ENCODE measurements at places on chromosomes 6 and 20. TPM values are rescaled to one million over a fixed set of nuclear protein-coding genes. Genes with fewer than 3 reads are reported as not detected.

Gene MUC21
- not detected for total RNA-seq

Gene FAM162B
- total RNA-seq, result 3.5 TPM

Gene TRIM15
- total RNA-seq, result not detected

Gene ADGB
- not detected for total RNA-seq

Gene BTNL2
- not detected for total RNA-seq

Gene RIPOR3
- total RNA-seq, result 6.5 TPM

DNA sequence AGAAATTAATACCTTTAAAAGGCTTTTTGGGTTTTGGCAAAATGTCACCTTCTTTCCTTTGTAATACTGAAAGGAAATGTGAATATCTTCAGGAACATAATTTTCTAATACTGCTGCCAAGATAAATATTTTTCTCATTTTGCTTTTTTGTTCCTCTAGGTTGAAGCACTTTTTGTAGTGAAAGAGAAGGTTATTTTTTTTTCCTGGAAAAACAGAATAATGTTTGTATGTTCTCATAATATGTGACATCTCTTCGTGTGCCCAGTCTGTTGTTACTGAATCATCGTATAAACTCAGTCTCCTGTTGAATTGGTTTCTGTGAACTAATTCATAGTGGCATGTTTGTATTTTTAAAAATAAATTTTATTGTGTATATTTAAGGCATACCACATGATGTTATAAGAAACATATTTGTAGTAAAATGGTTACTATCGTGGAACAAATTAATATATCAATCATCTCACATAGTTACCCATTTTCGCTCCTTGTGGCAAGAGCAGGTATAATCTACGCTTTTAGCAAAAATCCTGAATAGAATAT, 74.4 kb downstream of the SH3BGRL2 start:
- no peak for DNase-seq

DNA sequence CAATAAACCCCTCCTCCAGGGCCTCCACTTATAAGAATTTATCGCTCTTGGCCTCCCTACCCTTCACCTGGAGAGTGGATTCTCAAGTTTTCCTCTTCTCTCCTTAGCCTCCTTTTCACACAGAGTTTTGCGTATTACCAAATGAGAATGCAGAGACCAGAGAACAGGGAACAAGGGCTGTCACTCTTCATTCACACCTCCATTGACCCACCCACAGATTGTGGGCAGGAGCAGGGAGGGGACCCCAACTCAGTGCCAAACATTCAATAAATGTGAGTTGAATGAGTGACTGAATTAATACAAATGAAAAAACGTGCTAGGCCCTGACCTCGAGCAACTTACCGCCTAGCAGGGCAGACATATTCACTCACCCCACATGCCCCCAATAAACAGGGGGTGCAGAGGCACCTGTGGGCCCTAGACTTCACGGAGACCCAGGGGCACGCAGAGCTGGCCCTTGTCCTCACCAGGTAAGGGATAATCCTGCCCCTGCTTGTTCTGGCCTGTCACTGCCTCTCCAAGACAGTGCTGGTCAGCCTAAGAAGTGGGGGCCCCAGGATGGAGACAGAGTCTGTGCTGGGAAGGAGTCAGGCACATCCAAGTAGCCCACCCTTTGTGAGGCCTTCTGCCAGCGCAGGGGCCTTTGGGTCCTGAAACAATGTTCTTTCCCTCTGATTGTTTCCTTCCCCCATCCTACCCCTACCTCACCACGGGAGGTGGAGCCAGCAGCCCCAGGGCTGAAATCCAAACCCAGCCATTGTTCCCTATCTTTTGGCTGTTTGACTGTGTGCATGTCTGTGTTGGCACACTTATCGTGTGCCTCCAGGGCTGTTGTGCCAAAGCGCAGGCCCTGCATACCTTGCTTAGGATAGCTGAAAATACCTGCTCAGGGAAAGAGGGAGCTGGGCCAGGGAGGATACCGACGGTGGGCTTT, 8.4 kb upstream of the TJAP1 start:
- DNase-seq, result peak; percentile 42

GRCh38 chr6:42336431-42336830, 115.3 kb downstream of the TRERF1 start:
- no peak for DNase-seq

GRCh38 chr6:41716516-41717391, 18.7 kb downstream of the TFEB start:
- no peak for DNase-seq

- no peak for DNase-seq
Observed at GRCh38 chr6:149182262-149182661, 135.2 kb upstream of the TAB2 start.

- no peak for DNase-seq
Observed at GRCh38 chr6:143969077-143969476, 39.0 kb downstream of the PLAGL1 start.

GRCh38 chr20:33475381-33476152, 14.3 kb upstream of the CBFA2T2 start:
- DNase-seq, result no peak

GRCh38 chr20:20207872-20208271, 155.5 kb downstream of the CFAP61 start:
- DNase-seq, result no peak

- no peak for DNase-seq
Observed at GRCh38 chr6:7311917-7312615, 933 bp downstream of the SSR1 start.

DNA sequence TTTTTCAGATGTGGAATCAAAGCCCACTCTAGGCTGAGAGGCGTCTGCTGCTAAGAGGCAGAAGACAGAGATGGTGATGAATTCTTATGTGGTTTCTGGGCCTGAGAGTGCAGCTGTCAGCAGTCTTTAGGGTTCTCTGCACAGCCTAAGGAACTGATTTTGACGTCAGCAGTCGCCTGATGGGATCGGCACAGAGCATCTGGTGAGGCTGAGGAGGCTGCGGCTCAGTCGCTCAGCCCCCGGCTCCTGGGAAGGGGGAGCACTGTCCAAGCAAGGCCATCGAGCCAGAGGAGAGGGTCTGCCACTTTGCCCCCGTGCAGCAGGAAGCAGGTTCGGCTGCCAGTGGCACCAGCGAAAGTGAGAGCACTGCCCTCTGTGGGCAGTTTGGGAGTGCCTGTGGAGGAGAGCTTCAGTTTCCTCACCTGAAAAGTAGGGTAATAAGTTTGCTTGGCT, 92.5 kb downstream of the TCP11 start:
- no peak for DNase-seq

- DNase-seq, result no peak
Observed at GRCh38 chr20:60482221-60483008, 524.2 kb downstream of the CDH26 start.

- no peak for DNase-seq
Observed at GRCh38 chr20:8518878-8519277, 386.8 kb downstream of the PLCB1 start.

- no peak for DNase-seq
Observed at GRCh38 chr6:158174514-158174913, 6.4 kb downstream of the GTF2H5 start.

GRCh38 chr6:124482071-124482491, 480.2 kb upstream of the RNF217 start:
- DNase-seq, result no peak

GRCh38 chr20:10488534-10488933, 53.4 kb downstream of the SLX4IP start:
- no peak for DNase-seq

Measured in left ventricle myocardium inferior (tissue), 1 donor.